ENCODE measurements at places on chromosomes 1 and 21. TPM values are rescaled to one million over a fixed set of nuclear protein-coding genes. Genes with fewer than 3 reads are reported as not detected.

The CFAP141 gene
- not detected for total RNA-seq

The ZSWIM5 gene
- 2.1 TPM for total RNA-seq

DNA sequence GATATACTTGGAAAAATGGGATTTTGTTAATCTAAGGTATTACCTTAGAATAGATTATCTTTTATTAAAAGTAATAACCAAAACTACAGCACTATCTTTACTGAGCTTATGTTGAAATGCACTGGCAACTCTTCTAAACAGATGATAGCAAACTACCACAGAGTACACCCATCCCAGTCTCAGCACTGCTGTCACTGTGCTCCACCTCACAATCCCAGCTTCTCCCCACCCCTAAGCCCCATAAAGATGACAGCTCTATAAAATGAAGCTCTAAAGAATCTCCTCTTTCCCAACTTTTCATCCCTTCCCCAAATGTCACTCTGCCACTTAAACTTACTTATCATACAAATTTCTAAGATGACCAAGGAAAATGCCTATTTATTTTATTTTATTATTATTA lies 6.4 kb downstream of the DSTYK start:
- no peak for DNase-seq

GRCh38 chr1:209379280-209379679 lies 204.2 kb upstream of the CAMK1G start:
- no peak for DNase-seq

Data from T-helper 17 cell (primary cell).